ENCODE measurements at places on chromosomes 12 and 14.

DNA sequence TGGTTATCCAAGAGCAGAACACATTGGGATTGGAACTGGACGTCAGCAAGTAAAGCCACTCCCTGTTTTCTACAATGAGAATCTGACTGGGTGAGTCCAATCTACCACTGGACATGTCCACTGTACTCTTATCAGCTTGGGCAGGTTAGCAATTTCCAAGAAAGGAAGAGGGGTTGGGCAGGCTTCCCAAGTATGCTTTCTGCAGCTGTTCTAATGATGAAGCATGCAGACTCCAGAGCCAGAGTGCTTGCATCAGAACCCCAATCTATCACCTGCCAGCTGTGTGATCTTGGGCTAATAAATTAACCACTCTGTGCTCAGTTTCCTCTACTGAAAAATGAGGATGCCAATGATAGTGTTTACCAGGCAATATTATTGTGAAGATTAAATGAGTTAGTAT is 92.0 kb downstream of the EMP1 start:
- DNase-seq: no peak

GRCh38 chr14:100586403-100587085 is 673 bp downstream of the BEGAIN start:
- DNase-seq: no peak

DNA sequence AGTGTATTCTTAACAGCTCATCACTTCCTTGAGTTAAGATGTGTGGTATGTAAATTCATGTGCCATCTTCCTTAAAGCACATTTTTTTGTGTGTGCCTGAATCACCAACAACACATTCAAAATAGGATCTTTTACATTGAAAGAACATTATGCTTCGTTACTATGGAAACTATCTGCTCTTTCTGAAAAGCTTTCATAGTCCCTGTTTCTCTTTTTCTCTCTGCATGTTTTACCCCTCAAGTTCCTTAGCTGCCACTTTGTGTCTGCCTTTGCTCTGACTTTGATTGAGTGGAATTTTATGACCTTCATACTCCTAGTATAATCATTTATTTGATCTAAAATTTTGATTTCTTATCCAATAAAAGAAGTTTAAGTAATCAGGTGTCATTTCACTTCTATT is 880.3 kb upstream of the FOXG1 start:
- DNase-seq: no peak

GRCh38 chr12:59600171-59600570 is 4.3 kb downstream of the SLC16A7 start:
- no peak for DNase-seq

DNA sequence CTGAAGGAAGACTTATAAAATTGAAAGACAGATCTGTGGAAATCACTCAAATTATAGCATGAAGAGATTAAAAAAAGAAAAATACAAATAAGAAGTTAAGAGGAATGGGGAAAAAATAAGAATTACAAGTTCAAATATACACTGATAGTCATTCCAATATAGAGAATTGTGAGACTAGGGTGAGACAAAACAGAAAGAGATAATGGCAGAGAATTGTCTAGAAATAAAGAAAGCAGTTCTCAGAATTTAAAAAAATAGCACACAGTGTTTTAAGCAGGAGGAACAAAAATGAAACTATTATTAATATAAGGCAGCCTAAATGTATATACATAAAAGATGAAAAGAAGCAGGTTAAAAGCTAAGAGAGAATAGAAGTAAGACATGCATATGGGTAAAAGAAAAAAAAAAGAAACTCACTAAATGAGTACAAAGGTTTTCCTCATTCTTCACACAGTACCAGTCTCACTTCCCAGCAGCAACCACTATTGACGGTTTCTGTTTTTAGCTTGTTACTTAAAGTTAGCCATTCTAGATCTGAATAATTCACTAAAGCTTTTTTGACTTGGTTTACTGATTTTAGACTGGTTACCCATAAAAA is 31.1 kb downstream of the SLC38A4 start:
- no peak for DNase-seq

- DNase-seq: no peak
These were observed 216.9 kb upstream of the PELI2 start for GRCh38 chr14:55901291-55901690.

- no peak for DNase-seq
These were observed 10.7 kb upstream of the LYZ start for GRCh38 chr12:69337311-69338090.

DNA sequence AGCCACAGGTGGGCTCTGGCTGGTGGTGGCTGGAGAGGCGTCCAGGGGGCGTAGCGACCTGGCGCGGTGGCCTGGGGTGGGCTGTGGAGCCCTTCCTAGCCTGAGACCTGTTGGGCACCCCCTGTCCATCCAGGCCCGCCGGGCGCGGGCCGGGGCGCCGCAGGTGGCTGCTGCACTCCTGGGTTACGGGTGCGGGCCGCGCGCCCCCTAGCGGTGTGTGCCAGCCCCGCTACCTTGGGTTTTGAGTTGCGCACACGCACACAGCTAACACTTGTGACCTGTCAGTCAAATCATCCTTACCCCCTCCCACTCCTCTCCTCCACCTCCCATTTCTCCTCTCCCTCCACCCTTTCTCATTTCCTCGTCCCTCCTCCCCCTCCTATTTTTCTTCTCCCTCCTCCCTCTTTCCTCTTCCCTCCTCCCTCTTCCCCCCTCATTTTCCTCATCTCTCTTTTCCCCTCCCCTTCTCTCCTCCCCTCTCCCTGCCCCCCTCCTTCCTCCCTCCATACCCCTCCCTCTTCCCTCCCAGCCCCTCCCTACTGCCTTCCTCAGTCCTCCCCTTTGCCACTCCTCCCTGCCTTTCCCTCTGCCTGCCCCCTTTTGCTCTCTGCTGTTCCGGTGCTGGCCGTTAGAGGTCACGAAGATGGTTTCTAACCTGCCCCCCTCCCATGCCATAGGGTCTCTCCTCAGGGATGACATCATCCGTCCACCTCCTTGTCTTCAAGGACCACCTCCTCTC is 2.3 kb downstream of the MEG3 start:
- DNase-seq: no peak

DNA sequence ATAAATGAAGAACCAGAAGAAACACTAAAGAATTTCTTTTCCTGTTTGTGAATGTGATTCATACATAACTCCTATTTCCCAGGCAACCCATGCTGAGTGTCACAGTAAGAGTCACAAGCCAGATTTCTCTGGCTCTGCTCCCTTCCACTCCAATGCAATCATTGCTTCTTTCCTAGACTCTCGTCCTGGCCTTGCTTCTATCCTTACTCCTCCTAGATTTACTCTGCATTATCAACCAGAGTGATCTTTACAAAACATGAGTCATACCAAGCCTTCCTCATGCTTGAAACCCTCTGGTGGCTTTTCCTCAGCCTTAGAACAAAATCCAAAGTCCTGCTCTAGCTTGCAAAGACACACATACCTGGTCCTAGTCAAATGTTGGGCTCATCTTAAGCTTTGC is 13.3 kb downstream of the IL22 start:
- DNase-seq: no peak

DNA sequence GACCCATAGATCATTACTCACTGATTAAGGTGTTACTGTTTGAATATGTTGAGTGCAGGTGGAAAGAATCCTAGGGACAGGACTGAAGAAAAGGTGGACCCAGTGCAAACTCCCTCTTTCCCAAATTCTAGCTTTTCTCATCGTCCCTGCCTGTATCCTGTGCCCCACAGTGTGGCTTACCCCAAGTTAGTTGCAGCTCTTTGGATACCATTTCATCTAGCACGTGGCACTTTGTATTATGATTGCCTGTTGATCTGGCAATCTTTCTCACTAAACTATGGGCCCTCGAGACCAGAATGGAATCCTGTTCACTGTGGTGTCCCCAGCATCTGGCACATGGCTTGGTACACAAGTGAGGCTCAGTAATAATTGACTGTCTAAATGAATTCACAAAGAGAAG is 66.5 kb downstream of the ELK3 start:
- DNase-seq: no peak

DNA sequence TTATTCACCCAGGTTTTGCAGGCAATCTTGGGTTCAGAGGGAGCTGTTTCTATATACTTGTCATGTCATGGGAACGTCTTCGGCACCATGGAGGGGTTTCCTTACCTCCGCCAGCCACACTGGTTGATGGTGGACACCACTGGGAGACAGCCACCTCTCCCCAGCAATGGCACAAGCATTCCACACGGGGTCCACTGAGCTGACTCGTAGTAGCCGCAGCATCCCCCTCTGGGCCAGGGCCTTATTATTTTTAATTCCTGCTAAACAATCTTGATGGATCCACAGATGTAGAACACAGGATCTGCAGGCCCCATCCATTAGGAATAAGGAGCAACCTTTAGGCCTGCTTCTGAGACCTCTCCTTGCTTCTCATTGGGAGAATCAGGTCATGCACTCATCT is 132.9 kb downstream of the DICER1 start:
- DNase-seq: no peak

DNA sequence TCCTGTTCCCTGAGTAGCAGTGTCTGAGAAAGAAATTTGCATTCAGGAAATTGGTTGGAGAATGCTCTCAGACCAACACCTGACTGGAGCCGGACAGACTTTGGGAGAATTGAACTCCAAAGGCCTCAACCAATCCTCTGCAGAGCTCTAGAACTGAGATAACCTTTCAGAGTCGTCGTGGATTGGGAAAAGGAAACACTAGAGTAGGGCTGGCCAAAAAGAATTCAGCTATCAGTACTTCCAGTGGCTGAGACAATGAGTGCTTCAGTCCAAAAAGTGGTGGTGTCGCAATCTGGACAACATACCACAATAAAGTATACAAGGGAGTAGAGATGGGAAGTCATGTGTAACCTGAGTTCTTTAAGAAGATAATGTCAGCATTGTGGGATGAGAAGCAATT is 377.1 kb downstream of the SLC16A7 start:
- DNase-seq: no peak

DNA sequence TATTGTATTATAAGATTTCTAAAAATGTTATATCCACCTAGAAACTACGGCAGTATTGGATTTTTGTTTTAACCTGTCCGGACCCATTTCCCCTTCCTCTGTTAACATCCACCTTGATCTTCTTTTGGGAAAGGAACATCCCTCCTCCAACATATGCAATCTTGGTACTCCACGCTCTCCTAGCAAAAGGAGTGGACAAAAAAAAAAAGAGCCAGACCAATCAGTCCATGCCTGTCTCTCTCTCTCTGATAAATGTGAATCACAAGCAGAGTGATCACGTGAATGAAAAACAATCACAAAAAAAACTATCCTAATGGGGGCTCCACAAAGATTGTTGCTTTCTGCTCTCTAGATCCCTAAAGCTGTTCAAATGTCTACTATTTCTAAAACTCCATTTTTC is 27.1 kb downstream of the OSBPL8 start:
- DNase-seq: no peak

DNA sequence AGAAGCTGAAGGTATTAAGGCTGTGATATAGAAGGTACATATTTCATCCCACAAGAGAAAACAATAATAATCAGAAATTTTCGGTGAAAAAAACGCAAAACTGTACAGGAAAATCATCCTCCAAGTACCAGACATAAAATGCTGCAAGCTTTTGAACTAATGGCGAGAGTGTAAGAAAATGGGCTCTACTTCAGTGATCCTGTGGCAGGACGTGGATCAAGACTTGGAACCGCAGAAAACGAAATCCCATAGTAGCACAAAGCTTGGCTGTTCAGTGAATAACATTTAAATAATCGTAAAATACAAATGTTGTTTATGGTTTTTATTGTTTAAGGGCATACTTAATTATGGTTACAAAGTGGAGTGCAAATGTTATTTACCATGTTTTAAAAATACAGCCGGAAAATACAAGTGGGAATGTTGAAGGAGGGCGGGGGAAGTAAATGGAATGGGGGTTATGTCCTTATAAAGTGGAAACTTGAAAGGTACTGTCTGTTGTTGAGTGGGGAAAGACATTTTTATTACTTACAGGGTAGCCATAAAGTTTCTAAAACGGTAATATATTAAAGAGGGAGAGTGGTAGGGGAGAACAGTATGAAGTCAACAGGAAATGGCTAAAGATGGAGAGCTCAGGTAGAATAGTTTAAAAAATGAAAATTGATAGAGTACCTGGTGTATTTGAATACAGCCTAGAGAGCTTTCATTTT is 1.1 kb downstream of the SMIM10L1 start:
- no peak for DNase-seq

DNA sequence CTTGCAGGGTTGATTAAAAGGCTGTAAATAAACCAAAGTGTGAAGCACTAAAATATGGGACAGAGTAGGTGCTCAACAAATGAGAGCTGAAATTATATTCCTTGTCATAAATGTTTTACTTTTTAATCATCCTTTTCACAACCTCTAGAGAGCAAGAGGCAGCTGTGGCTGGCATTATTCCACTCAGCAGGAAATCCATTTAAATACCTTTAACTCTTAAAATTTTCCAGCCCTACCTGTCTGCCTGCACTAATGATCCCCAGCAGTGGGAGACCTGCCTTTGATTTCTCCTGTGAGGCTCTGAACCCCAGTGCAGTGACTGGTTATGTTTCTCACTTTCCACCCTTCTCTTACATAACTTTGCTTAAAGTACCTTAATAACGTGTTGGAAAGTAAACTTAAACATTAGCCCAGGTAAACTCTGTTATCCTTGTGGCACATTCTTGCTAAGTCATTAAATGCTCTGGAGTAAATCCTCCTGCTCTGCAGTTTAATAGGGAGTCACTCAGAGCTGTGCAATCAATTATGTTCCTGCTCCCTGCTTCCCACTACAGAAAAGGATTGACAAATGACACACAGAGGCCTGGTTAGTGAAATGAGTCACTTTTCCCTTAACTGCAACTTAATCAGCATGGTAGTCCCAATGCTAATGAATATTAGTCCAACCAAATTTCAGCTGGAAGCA is 755.7 kb upstream of the USP15 start:
- no peak for DNase-seq

GRCh38 chr12:114945351-114945750 is 261.4 kb upstream of the TBX3 start:
- DNase-seq: no peak

- DNase-seq: no peak
These were observed 98.2 kb downstream of the RAD52 start for GRCh38 chr12:851343-851742.

DNA sequence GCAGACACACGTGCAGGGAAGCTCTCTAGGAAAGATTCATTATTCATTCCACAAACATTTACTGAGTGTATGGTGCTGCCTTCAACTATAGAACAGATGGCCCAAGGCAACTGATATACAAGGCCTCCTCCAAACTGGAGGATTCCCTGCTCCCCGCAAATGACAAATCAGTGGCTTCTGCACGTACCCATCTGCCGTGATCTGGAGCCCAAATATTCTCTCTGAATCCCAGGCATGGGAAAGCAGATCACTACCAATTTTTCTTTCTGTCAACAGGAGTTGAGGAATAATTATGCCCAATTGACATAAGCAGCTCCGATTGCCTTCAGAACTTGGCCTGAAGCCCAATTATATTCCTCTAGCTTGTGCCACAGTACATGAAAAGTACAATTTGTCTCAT is 174.2 kb upstream of the CCDC196 start:
- no peak for DNase-seq

DNA sequence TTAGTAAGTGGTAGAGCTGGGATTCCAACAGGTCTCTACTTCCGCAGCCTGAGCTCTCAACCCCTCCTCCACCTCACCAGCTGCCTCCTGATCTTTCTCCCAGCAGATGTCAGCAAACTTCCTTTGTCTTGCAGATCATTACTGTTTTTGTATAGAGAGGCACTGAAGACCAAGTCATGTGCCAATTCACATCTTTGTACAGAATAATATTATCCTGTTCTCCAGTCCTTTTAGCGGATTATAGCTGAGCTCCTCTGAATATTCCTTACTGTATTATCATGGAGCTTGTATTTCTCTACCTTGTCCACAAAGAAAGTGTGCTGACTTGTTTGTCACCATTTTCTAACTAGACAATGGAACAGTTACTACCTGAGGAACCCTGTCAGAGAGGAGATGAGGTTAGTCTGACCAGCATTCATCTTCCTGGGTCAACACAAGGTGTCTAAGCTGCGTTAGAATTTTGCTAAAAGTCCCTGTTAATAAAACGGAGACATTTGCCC is 142.3 kb upstream of the ARHGAP5 start:
- DNase-seq: no peak
